ENCODE measurements at places on chromosomes 4 and X.

DNA sequence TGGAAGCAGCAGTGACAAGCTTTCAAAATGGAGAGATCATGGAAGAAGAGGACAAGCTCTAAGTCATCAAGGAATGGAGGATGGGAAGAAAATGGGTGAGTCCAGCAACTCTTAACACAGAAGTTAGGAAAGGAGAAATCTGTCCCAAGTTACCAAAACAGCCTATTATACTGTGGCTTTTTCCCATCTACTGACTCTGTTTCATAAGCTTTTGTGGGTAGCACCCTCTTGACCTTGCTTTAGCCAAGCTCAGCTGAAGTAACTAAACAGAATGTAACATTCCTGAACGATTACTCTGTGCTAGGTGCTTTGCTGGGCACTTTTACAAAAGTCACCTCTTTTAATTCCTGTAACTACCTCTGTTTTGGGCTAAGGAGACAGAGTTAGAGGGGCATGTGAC lies 54.9 kb downstream of the MAP7D2 start:
- no peak for DNase-seq

- DNase-seq, result no peak
These were observed 10.5 kb downstream of the PTTG2 start for GRCh38 chr4:37970702-37971101.

DNA sequence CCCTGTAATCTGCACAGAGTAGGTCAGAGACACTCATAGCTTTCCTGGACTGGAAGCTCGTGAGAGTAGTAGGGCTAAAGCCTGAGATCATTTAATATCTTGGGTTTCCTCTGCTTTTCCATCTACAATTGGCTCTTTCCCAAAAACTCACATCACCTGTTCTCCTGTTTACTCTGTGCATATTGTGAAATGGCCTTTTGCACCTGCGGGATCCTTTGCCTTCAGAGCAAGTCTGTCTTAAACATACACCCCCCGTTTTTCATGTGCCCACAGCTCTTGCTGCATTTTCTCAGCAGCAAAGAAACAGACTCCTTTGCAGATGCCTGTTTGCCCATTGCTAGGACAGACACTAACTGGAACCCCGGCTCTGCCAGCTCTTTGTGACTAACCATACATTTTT lies 608.3 kb upstream of the PCDH10 start:
- no peak for DNase-seq

- no peak for DNase-seq
These were observed 10.5 kb downstream of the LSM6 start for GRCh38 chr4:146186041-146186440.

- no peak for DNase-seq
These were observed 903.8 kb downstream of the STIM2 start for GRCh38 chr4:27764526-27764837.

DNA sequence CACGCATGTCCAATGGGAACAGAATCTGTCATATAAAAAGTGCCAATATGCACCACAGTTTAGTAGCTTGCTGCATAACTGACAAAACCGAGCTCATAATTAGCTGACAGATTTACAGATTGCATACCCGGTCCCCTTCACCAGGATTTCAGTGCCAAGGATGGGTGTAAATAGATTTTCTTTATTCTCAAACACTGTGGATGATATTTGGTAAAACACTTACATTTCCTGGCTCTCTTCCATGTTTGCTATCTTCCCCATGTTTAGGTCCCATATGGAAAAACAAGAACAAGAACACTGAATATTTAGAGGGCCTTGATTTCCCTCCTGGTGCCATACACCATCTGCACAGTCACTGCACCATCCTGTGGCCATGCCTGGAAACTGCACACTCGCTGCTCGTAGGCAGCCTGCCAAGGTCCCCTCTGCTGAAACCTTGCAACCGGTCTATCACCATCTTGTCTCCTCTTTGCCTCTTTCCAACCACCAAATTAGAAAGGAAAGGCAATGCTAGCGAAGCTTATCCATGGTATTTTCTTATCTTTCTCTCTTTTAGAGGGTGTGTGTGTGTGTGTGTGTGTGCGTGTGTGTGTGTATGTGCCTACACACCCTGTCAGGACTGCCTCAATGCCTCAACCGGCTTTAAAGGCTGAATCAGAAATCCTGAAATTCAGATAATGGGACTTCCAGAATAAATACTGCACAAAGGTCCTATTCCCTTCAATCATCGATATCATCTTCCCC lies 124.2 kb upstream of the MBNL3 start:
- peak; percentile 2 for DNase-seq

DNA sequence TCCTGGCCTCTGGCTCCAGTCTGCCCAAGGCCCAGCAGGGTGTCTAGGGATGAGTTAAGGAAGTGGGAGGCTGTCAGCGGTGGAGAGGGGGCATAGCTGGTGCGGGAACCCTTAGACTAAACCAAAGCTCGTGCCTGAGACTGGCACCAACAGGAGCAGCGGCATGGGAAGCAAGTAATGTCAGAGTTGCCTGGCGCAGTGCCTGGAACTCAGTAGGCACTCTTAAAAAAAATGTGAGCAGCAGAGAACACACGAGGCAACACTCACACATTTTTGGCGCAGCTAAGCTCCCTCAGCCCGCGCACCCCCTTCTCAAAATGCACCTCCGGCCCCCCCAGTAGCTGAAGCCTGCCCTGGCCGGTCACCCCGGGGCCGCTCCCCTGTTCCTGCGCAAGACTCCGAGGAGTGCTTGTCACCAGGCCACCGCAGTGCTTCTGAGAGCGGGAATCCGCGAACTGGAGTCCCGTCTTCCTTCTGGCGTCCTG lies 583 bp downstream of the GABRE start:
- no peak for DNase-seq

- DNase-seq, result no peak
These were observed 50.4 kb downstream of the GPC4 start for GRCh38 chrX:133364865-133365264.

DNA sequence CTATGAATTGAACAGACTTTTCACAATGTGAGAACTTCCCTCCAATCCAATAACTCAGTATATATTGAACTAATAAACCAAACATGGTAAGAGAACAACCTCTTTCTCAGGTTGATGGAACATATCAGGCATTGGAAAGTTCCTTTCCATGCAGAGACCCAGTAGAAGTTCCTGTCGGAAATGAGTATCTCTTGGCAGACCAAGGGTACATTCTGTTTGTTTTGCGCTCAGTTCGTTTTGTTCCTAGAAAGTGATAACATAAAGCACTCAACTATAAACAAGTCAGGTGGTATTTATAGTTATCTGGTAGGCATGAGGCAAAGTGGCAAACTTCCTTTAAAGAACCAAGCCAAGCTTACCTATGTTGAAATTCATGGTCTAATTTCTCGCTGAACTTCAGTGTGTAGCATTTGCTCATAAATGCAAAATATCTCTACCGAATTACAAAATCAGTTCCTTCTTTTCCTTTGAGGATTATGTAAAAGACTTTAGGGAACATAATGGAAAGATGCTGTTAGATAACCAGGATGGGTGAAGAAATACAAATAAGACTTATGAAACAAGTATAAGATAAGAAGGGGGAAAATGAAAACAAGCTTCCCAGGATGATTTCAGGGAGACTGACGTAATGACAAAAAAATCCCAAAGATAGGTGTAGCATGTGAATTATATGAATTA lies 120.3 kb downstream of the ARHGAP24 start:
- no peak for DNase-seq

- no peak for DNase-seq
These were observed 51.1 kb downstream of the WDFY3 start for GRCh38 chr4:84915396-84915780.

- no peak for DNase-seq
These were observed 356.0 kb upstream of the RASGEF1B start for GRCh38 chr4:81827577-81828202.

- DNase-seq, result no peak
These were observed 175.6 kb downstream of the SNCA start for GRCh38 chr4:89661173-89661899.

DNA sequence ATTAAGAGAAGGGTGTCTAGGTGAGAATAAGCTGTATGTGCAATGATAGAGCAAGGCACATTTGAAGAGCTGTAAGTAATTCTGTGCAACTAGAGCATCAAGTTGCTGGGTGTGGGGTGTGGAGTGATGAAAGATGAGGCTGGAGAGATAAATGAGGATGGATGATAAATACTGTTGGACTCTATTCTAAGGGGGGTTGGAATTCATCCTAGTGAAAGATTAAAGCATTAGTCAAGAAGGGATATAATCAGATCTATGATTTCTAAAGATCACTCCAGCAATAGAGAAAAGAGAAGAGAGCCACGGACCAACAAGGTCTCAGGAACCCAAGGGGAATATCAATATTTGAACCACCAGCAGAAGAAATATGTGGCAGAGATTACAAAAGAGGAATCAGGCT lies 415.0 kb upstream of the RPS6KA3 start:
- no peak for DNase-seq

DNA sequence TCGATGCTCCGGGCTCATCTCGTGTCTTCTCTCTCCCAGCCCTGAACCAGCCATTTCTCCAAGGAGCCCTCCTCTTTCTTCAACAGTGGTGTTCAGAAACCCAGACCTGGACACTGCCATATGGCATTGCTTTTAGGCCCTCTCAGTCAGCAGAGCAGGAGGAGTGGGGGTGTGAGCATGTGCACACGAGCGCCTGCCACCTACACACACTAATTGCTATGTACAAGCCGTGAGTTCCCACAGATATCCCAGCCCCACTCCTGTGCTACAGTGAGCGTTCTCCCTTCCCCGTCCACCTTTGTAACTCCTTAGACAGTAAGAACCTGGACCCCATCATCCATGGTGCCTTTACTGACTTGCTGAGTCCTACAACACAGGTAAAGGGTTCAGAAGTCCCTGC lies 53.8 kb downstream of the TNIP2 start:
- DNase-seq, result no peak

- no peak for DNase-seq
These were observed 112.4 kb downstream of the PTTG2 start for GRCh38 chr4:38072578-38072977.

DNA sequence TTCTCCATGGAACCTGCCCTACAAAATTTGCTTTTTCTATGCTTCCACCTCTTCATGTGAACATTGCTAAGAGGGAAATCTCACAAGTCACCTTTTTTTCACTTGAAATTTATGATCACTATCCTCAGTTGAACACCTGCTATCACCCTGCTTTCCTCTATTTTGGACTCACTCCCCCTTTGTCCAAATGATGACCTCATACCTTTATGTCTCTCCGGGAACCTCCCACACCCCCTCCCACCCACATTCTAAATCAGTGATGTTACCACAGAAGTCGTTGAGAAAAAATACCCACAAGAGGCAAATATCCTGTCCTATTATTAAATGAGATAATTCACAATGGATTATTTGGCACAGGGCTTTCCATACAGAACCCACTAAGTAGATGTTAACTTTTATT lies 156.5 kb downstream of the RNF150 start:
- DNase-seq, result no peak

GRCh38 chr4:127102361-127102760 lies 530.4 kb upstream of the INTU start:
- no peak for DNase-seq

- DNase-seq, result no peak
These were observed 18.0 kb upstream of the TMEM131L start for GRCh38 chr4:153448003-153448731.

GRCh38 chrX:77733342-77733741 lies 52.7 kb downstream of the ATRX start:
- DNase-seq, result no peak

DNA sequence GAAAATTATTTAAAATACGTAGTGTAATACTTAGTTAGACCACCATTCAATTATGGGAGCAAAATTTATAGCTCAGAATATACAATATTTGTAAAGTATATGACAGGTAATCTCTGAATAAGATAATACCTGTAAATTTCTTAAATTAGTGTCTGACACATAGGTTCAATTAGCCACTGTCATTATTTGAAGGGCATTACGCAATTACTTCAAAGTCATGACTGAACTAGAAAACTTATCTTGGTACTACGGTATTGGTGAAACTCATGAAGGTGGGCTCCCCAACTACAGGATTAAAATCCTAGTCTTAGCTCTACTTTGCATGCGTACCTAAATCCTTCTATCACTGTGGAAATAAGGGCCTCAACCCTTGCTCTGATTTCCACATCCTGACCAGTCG lies 860.7 kb downstream of the PCDH19 start:
- no peak for DNase-seq

DNA sequence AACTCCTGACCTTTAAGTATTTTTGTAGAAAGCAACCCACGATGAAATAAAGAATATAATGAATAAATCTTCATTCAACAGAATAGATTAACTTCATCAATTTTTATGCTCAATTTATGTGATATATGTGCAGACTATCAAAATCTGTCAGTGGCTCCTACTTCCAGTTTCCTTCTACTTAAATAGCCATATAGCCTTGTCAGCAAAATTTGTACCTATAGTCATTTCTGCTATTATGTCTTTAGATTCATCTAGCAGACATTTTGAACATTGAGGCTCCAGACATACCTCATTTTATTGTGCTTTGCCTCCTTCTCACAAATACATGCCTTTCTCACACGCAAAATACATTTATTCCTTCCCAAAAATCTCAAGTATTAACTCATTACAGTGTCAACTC lies 971.7 kb downstream of the FAM133A start:
- DNase-seq, result no peak

GRCh38 chrX:118623062-118623461 lies 104.3 kb upstream of the IL13RA1 start:
- DNase-seq, result no peak

DNA sequence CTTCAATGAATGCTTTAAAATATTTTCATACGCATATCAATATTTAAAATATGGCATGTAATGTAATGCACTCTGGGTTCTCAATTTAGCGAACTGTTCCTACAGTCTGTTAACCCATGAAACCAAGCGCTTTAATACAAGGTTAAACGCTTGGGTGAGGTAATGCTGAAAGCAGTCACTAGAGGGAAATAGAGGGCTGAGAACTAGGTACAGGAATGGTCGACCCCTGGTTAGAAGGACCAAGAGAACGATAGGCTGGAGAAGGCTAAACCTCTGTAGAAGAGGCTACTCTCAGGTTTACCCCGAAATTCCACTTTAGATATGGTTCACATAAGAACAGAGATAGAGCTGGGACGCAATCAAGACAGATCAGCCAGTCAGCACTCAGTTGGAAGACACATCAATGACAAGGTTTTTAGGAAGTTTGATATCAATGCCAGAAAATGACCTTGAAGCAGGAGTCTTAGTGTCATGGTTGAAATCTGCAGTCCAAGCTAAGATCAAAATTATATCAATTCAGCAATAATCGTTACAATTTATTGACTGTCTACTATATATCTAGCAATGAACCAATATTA lies 26.9 kb downstream of the ARSJ start:
- no peak for DNase-seq

DNA sequence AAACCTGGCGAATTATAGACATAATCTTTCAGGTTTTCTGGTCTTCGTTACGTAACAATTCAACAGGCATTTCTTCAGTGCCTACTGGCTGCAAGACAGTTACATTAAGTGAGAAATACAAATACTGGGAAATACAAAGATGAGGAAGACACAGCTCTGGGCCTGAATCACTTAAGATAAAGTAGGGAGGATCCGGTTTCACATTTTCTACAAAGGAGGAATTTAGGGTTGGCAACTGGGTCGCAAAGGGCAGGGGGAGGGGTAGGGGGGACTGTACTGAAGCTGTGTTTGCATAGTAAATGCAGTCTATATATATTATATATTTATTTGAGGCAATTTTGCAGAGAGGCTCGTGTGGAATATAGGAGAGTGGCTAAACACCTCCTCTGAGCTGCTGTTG lies 107.4 kb downstream of the MAML3 start:
- no peak for DNase-seq

- DNase-seq, result no peak
These were observed 52.4 kb downstream of the SEPTIN11 start for GRCh38 chr4:77001907-77002306.

Measured in amygdala (tissue), 56 donors.